Activated T-helper 1 cell treated with anti-CD3 and anti-CD28 coated beads, Interleukin-2, amount 50 U/mL, for 16 hours (primary cell): ENCODE measurements at places on chromosomes 13 and 19.

DNA sequence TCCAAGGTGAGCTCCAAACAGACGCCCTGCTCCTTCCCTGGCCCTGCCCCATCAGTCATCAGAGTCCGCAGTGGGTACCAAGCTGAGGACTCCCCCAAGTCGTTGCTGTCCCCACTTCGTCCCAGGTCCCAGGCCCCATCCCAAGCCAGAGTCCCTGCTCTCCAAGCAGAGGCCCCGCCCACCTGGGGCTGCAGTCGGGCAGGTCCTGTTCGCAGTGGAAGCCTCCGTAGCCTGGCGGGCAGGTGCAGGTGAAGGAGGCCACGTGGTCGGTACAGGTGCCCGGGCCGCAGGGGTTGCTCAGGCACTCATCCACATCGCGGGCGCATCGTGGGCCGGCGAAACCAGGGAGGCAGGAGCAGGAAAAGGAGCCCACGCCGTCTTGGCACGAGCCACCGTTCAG is 19.4 kb downstream of the NOTCH3 start:
- DNase-seq: no peak

DNA sequence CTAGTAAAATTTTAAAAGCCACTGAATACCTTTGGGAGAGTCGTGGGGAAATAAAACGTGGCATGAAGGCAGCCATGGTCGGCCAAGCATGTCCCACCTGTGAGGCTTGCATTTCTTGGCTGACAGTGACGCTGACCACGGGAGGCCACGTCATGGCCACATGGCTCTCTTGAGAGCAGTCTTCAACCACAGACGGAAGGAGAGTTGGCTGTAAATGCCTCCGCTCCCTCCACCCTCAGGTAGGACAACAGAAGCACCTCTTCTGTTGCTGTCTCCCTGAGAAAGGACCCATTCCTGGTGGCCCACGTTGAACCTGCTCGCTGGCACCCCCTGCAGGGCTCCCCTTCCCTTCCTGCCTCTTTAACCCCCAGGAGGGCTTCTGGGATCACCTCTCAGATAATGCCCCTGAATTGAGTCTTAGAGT is 10.6 kb upstream of the LRRC25 start:
- no peak for DNase-seq

GRCh38 chr13:98651744-98652143 is 74.8 kb upstream of the STK24 start:
- no peak for DNase-seq

DNA sequence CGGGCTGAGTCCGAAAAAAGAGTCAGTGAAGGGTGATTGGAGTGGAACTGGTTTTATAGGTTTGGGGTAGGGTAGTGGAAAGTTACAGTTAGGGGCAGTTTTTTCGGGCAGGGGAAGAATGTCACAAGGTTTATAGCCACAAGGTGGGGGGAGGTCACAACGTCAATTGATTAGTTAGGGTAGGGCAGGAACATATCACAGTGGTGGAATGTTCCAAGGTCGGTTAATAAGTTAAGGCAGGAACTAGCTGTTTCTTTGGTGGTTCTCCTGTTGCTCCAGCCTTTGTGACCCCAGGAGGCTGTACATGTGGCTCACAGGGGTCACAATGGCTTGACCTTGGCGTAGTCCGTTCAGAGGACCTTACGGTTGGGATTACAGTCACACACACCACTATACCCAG is 20.3 kb downstream of the RDH8 start:
- no peak for DNase-seq

DNA sequence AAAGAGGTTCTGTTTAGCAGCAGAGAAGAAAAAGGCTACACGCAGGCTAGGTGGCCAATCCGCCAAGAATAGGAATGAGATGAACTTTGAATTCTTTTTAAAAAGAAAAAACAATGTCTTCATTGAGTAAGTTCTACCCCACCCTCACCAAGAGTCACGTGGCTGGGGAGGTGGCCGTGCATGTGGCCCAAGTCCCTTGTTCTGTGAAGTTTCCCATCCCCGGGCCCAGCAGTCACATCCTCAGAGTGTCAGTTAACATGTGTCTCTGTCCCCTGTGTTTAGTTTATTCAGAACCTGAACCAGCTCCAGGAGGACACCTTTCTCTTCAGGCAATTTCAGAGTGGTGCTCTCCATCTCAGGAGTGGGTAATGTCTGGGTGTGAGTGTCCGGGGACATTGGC is 57.1 kb upstream of the MCF2L start:
- DNase-seq: no peak

DNA sequence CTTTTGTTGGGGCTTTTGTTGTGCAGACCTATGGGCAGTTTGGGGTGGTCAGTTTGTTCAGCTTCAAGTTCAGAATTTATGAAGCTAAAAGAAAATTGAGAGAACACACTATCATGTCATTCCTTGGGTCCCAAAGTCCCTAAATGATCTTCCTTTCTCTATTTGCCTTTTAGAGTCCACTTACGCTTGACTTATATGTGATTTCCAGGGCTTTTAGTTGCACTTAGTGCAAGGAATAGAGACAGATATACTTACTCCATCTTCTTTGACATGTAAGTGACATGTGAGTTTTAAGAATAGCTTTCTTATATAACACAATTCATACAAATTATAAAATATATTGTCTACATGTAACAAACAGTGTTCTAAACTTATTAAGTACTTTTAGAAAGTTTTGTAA is 660.1 kb upstream of the SLITRK1 start:
- no peak for DNase-seq

GRCh38 chr13:106573284-106573846 is 5.4 kb upstream of the ARGLU1 start:
- no peak for DNase-seq

- DNase-seq: no peak
These were observed 185.1 kb downstream of the PRR20E start for GRCh38 chr13:57352114-57352513.

- no peak for DNase-seq
These were observed 234.3 kb downstream of the TEX29 start for GRCh38 chr13:111554539-111555267.

GRCh38 chr13:94656176-94656575 is 54.5 kb downstream of the GPR180 start:
- no peak for DNase-seq

- DNase-seq: no peak
These were observed 39.1 kb downstream of the EFNB2 start for GRCh38 chr13:106496072-106496997.

DNA sequence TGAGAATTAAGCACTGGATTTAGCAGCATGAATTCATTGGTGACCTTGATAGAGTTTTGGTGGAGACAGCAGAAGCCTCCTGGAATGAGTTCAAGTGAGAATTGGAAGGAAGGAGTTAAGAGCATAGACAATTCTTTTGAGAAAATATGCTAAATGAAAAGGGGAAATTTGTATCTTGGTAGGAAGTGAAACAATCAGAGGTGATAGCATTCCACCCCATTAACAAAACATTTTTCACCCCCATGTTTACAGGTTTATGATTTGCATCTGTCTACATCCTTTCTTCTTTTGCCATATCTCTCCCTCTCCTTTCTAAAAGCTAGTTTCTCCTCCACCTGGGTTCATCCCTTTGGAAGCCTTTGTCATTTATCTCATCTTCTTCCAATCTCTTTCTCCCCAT is 27.5 kb downstream of the LNX2 start:
- no peak for DNase-seq

- DNase-seq: no peak
These were observed 1.3 kb downstream of the GADD45B start for GRCh38 chr19:2477141-2477710.

GRCh38 chr19:11535792-11536595 is 2.7 kb upstream of the CNN1 start:
- peak; percentile 78 for DNase-seq

GRCh38 chr13:97306645-97307044 is 84.5 kb downstream of the MBNL2 start:
- no peak for DNase-seq

GRCh38 chr19:35656700-35657099 is 8.6 kb downstream of the COX6B1 start:
- DNase-seq: no peak

- no peak for DNase-seq
These were observed 420.4 kb downstream of the EFNB2 start for GRCh38 chr13:106115081-106115480.

GRCh38 chr19:38142176-38143035 is 81.6 kb downstream of the DPF1 start:
- DNase-seq: no peak

DNA sequence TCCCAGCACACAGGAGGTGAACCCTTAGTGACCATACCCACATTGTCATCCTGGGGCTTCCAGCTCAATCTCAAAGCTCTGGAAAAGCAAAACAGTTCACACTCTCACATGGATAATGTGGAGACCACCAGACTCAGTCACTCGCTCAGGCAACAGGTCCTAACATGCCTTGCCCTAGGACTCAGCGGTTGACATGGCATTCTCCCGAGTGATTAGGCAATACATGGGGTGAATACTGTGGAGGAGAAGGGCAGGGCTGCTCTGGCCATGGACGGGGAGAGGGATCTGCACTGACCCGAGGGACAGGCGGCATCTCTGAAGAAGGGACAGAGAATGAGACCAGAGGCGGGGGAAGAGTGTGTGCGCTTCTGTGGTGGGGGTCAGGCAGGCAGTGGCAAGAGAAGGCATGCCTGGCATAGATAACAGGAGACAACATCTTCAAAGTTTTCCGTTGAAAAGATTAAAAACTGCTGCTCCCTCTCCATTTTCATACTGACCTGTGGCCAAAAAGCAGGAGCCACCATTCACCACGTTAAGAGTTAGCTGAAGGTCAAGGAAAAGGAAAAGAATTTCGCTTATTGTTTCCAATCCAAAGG is 44.5 kb upstream of the EPHX3 start:
- no peak for DNase-seq

DNA sequence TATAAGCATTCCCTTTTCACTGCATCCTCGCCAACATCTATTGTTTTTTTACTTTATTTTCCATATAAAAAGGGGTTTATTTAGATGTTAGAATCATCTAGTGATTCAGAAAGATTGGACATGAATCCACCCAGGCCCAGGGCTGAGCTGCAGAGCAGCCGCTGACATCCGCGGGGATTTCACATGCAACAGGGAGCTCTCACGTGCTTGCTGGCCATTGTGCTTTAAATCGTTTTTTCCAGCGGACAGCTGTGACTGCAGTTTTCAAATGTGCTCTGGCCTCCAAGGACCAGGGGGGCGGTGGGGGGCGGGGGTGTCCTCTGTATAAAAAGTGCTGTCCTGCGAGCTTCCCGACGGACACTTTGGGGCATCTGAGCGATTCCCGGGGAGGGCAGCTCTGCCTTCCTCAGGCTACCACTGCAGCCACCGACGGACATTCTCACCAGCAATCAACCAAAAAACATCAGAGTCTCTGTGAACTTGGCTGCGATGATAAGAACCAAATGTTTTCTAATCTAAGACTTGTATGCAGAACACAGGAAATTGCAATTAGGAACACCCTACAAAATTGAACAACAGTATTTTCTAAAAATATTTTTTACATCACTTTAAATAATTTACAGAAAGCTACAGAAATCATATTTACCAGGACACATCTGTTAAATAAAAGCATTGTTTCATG is 12.6 kb downstream of the RB1 start:
- no peak for DNase-seq

- no peak for DNase-seq
These were observed 732.3 kb upstream of the MIR17HG start for GRCh38 chr13:90615236-90615635.

DNA sequence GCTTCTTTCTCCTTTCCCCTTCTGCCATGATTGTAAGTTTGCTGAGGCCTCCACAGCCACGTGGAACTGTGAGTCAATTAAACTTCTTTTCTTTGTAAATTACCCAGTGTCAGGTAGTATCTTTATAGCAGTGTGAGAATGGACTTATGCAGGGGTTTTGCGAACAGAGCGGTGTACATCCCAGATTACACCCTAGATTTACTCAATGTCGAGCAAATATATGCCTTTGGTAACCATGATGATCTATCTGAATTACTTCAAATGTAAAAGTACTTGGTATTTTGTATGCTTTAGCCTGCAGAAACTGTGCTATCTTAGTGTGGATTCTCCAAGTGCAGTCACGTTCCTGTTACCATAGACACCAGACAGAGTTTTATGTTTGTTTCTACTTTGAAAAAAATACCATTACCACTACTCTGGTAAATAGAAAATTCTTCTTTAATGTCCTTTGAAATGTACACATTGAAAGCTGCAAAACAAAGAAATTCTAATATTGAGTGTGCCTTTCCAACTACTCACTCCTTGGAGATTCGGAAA is 510.4 kb upstream of the ARGLU1 start:
- no peak for DNase-seq

DNA sequence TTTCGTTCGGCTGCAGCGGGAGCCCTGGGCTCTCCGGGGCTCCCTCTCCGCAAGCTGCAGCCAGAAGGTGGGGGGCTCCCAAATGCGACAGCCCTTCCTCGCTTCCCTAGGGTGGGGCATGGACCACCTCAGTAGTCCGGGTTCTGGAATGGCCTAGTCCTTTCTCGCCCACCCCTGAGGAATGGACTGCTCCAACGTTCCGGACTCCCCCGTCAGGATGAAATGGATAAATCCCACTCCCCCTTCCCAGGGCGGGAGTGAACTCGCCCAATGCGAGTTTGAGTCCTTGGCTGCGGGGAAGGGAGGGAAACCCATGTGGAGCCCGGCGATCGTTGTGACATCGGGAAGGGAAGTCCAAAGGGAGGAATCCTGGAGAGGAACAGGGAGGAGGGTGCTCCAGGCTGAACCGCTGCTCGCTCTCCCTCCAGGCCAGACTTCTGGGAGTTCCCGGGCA is 5.5 kb downstream of the HRC start:
- DNase-seq: no peak

GRCh38 chr13:26941345-26942174 is 181.0 kb upstream of the GPR12 start:
- DNase-seq: no peak

GRCh38 chr13:24250376-24251057 is 58.9 kb upstream of the C1QTNF9 start:
- no peak for DNase-seq

DNA sequence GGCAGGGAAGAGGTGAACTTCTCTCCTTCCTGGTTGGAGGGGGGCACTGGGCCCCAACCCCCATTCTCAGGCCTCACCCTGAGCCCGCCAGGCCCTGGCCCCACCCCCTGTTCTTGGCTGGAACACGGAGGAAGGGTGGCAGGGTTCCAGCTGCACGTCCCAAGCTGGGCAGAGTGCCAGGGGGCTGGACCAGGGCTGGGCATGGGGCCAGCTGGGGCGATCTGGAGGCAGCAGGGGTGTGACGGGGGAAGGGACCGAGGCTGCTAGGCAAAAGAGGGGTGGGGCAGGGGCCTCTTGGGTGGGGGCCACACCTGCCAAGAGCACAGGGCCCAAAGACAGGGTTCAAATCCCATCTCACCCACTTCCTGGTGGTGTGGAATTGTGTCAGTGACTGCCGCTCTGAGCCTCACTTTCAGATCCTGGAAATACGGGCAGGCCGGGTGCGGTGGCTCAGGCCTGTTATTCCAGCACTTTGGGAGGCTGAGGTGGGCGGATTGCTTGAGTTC is 2.2 kb downstream of the HIF3A start:
- DNase-seq: no peak

DNA sequence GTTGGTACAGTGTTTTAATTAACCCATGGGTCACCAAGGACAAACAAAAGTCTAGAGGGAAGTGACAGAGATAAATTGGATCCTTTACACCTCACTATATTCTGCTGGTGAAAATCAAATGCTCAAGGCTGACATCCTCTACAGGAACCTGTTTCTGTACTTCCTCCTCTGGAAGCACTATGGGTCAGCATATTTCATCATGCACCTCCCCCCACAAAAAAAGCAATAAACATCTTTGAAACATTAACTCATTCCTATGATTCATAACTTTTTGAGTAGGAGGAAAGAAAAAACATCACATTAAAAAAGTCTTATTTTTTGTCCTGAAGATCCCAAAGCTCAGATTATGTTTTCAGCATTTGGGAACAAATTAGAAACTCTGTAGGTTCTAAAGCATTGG is 588.3 kb upstream of the SGCG start:
- DNase-seq: no peak
